ENCODE measurements at places on chromosomes 7 and 10.

- DNase-seq = no peak
These were observed 11.0 kb downstream of the PDGFA start for GRCh38 chr7:508461-509170.

- DNase-seq = no peak
These were observed 28.6 kb downstream of the PON3 start for GRCh38 chr7:95367606-95368005.

- no peak for DNase-seq
These were observed 11.0 kb upstream of the INSIG1 start for GRCh38 chr7:155286686-155287085.

GRCh38 chr7:157265051-157265450, 71.8 kb upstream of the DNAJB6 start:
- DNase-seq = no peak

DNA sequence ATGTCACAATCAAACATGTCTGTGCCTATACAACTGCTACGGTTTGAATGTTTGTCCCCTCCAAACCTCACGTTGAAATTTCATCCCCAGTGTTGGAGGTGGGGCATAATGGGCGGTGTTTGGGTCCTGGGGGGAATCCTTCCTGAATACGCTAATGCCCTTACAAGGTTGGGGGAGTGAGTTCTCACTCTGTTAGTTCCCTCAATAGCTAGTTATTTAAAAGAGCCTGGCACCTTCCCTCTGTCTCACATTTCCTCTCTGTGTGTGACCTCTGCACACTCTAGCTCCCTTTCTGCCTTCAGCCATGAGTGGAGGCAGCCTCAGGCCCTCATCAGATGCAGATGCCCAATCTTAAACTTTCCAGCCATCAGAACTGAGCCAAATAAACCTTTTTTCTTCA, 129.5 kb downstream of the GRM8 start:
- no peak for DNase-seq

DNA sequence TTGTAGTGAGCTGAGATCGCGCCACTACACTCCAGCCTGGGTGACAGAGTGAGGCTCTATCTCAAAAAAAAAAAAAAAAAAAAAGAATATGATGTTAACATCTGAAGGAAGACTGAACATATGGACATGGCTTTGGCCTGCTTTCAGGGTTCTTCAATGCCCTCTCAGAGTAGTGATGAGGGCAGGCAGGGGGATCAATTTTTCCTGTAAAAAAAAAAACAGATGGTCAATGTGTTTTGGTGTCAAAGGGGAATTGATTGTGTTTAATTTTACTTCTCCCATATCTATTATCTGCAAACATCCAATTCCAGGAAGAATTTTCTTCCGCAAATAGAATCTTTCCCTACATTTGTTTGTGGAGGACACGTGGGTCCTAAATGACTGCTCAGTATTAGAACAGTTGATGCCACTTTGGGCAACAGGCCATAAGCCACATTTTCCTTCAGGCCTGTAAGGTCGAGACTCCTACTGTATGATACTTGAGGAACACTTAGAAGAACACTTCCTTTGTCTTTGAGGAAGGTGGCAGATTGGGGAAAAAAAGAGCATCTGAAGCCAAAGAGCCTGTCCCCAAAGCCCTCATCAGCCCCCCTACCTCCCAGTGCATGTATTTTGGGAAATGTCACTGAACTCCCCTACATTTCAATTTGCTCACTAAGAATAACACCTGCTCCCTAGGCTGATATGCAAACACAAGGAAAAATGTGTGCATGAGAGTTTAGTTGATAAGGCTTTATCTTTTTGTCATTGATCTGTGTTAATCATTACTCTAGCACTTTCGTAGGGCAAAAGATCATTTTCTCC, 28.3 kb downstream of the MGAM2 start:
- no peak for DNase-seq

- no peak for DNase-seq
These were observed 33.7 kb upstream of the DGKI start for GRCh38 chr7:137880432-137880831.

All from NCI-H1417 (cell line).